Stimulated activated CD4-positive, alpha-beta T cell treated with anti-CD3 and anti-CD28 coated beads, Interleukin-2, amount 100 ng/mL, for 24 hours (primary cell): ENCODE measurements at places on chromosomes 5 and 9.

DNA sequence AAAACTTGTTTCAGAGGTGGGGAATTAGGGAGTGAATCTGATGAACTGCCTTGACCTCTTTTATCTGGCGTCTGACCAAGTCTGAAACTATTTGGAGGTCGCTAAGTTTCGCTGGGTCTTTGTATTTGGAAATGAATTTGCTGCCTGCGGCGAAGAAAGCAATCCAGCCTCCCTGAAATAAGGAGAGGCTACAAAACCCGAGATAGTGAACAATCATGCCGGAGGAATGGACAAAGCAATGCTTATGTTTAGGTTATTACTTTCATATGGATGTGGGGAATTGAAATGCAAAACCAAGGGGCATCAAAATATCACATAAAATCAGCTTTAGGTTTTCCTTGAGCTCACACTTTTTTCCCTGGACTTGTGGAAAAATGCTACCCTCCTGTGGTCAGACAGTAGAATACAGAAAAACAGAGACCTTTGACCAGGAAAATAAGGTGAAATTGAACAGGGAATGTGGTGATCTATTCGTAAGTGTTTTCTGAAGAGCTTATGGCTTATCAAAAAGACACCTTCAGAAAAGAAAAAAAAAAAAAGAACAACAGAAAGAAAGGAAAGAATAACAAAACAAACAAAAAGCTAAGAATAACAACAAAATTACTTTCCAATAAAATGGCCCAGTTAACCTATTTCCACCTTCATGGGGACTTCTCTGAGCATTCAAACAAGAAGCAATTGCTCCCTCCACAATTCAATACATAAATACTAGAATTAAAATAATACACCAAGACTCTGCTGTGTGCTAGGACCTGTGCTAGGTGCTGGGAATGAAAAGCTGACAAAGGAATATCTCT, 68.6 kb upstream of the DPYSL3 start:
- DNase-seq: no peak

GRCh38 chr9:129866394-129867135, 31.3 kb downstream of the USP20 start:
- DNase-seq: no peak

GRCh38 chr9:504921-505740, 290.5 kb downstream of the DOCK8 start:
- peak; percentile 19 for DNase-seq

GRCh38 chr9:117286245-117286644, 128.6 kb downstream of the ASTN2 start:
- DNase-seq: no peak

GRCh38 chr9:89522261-89522958, 24.5 kb upstream of the SEMA4D start:
- peak; percentile 66 for DNase-seq

DNA sequence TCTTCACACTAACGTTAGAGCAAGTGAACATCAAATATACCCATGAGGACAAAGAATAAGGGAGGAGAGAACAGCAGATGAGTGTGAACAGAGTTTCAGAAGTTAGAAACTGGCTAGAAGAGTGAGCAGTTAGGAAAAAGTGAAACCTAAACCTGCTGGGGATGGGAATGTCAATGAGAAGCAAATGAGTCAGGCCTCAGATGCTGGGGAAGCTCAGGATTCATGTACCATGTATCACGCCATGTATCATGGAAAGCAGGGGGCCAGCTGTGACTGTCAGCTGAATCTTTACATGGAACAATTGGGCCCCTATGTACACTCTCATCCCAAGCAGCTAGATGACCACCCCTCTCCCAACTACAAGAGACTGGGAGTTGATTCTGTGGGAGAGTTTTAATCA, 16.2 kb downstream of the GDF9 start:
- DNase-seq: no peak

DNA sequence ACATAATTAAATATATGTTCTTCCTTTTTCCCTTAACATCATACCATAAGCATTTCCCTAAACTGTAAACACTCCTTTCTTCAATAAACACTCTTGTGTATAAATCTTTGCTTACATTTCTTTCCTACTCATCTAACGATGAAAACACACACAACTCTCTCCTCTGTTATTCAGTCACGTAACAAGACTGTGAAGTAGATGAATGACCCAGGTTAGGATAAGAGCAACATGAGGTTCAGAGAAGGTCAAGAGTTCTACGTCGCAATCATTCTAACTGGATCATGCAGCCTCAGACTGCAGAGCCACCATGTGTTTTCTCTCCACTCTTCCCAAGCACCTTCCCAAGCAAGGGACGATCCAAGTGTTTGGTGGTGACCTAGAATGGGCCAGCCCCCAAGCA, 70.5 kb upstream of the SPTLC1 start:
- no peak for DNase-seq
